CD4-positive, alpha-beta memory T cell (primary cell): ENCODE measurements at places on chromosomes 1 and 21.

DNA sequence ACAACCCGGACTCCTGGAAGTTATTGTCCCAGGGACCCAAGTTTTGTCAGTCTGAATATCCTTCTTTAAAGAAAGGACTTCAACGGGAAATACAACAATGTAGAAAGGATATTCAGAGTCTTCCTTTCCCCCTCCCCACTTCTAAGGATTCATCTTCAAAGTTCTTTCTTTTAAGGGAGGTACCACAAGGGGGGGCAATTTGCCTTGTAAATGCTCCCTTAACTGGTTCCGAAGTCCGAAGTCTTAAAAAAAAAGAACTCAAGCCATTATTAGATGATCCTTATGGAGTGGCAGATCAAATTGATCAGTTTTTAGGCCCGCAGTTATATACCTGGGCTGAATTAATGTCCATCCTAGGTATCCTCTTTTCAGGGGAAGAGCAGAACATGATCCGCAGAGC lies 47.0 kb downstream of the SERINC2 start:
- no peak for DNase-seq

- no peak for DNase-seq
Measured at GRCh38 chr21:36923270-36923669, 43.2 kb downstream of the HLCS start.

- no peak for DNase-seq
Measured at GRCh38 chr1:118254491-118255425, 69.7 kb upstream of the SPAG17 start.

GRCh38 chr21:44931137-44931500 lies 8.7 kb upstream of the SLX9 start:
- DNase-seq = no peak

- no peak for DNase-seq
Measured at GRCh38 chr1:181531951-181532600, 48.8 kb downstream of the CACNA1E start.

DNA sequence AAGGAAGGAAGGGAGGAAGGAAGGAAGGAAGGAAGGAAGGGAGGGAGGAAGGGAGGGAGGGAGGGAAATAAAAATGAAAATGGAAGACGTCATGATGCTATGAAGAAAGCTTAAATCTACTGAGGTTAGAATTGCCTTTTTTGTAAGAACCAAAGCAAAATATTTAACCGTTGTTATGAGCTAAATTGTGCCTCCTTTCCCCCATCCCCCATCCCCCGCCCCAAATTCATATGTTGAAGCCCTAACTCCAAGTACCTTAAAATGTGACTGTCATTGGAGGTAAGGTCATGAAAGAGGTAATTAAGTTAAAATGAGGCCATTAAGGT lies 80.1 kb upstream of the CXADR start:
- no peak for DNase-seq

DNA sequence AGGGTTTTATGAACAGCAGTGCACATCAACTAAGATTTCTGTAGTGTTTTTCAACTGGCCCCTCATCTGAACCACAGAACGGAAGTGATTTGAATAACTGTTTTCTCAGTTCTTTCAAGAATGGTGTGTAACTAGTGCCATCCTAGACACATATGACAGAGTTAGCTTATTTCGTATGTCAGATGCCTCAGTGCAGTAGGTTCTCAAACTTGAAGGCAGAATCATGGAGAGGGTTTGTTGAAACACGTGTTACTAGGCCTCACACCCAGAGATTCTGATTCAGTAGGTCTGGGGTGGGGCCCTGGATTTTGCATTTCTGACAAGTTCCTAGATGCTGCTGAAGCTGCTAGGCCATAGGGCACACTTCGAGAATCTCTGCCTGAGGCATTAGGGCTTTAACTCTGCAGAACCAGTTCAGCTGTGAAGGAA lies 49.0 kb downstream of the SCCPDH start:
- DNase-seq = no peak
